GM18507 (cell line): ENCODE measurements at places on chromosomes 1 and 21.

- DNase-seq = no peak
Measured at GRCh38 chr1:214808845-214809460, 206.0 kb downstream of the CENPF start.

DNA sequence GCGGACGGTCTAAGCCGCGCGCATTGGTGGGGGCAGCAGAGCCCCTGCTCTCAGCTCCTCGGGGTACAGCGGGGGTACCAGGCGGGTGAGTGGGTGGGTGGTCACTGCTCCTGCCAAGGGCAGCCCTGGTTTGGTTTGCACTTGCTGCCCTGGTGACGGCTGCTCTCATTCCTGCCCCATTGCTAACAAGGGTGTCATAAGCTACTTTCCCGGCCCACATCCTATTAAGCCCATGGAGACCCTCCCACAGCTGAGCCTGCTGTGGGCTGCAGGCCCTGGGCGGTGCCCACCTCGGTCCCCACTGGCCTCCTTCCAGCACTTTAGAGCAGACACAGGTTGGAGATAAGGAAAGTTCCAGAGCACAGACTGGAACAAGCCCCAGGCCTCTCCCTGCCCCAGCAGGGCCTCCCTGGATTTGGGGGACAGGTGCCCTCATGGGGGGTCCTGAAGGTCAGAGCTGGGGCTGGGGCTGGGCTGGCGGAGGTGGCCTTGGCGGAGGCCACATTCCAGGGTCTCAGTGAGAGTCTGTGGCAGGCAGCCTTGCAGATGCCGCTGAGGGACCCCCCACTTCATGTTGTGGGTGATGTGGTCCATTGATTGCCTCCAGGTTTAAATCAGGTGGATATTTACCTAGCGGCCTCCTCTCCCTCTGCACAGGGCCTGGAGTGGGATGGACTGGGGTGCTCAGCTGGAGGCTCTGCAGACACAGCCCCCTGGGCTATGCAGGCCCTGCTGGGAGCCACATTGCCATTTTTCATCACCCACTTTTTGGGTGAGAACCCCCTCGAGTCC lies 27.0 kb downstream of the COL18A1 start:
- DNase-seq = no peak

- DNase-seq = no peak
Measured at GRCh38 chr1:66731170-66731865, 20.9 kb upstream of the DYNLT5 start.

- no peak for DNase-seq
Measured at GRCh38 chr1:30912913-30913652, 4.5 kb upstream of the SDC3 start.

GRCh38 chr1:223180731-223181321 lies 37.8 kb upstream of the TLR5 start:
- no peak for DNase-seq

DNA sequence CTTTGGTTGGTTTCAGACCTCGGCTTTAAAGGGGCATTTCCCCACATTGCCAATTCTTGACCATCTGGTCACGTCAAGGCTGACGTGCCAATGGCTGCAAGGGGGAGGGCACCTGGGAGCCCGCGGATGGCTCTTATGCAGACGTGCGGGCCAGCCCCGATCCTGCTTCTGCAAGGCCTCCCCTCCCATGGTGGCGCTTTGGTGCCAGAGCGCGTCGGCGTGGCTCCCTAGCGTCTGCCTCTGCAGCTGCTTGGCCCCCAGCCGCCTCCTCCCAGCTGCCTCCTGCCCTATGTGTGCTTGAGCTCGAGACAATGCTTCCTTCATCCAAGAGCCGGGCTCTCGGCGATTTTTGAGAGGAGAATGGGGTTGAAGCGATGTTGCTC lies 29.1 kb downstream of the SKI start:
- no peak for DNase-seq

DNA sequence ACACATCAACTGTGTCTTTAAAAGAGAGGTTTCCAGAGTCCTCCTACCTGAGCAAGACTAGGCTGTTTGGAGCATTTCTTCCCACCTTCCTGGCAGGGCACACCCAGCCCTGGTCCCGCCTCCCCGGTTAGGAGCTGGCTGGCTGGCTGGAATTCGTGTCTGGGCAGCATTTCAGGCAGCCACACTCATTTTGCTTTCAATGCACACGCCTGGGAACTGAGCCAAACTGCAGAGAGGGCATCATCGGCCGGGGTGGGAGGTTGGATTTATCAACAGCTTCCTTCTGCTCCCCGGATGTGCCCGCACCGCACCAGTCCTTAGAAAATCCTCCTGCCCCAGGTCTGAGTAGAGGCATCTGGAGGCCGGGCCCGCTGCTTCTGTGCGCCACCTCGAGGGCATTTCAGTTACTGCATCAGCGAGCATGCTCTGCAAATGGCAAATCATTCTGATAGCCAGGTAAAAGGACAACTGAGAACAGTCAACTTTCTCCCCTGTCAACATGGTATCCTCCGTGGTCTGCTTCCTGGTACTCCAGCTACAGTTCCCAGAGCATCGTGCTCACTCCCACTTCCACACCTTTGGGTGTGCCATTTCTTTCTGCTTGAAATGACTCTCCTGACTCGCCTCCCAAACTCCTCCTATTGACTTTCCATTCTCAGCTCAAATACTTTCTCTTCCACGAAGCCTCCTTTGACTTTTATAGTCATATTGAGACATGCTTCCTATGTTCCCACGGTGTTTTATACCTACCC lies 20.6 kb downstream of the TCEA3 start:
- DNase-seq = peak; percentile 70

DNA sequence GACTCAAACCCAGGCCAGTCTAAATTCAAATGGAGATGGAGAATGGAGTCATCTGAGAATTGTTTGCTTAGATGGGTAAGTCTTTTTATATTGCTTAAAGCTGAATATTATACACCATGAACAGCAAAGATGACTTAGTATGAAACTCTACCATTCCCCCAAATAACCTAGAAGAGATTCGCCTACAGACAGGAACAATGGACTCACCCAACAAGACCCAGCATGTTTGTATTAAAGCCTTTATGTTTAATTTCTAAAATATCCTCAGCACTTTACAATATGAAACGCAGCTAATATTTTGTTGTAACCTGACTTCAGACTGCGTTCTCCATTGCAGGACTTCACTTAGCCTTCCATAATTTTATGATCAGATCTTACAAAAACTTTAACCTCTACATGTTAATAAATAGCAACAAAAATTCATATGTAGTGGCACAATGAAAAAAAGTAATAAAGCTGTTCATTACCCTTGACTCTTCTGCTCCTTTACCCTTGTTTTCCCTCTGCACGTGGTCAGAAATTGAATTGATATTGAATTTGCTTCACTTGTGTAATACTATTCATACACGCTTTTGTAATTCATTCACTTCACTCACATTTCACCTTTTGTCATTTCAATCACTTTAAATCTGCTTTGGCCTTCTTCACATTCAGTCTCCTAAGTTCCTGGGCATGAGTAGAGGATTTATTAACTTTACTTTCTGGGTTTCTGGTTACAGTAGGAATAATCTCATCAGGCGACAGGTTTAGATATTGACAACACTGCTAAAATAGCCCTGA lies 177.3 kb upstream of the PTBP2 start:
- no peak for DNase-seq

- DNase-seq = no peak
Measured at GRCh38 chr1:72122099-72122880, 160.0 kb downstream of the NEGR1 start.

DNA sequence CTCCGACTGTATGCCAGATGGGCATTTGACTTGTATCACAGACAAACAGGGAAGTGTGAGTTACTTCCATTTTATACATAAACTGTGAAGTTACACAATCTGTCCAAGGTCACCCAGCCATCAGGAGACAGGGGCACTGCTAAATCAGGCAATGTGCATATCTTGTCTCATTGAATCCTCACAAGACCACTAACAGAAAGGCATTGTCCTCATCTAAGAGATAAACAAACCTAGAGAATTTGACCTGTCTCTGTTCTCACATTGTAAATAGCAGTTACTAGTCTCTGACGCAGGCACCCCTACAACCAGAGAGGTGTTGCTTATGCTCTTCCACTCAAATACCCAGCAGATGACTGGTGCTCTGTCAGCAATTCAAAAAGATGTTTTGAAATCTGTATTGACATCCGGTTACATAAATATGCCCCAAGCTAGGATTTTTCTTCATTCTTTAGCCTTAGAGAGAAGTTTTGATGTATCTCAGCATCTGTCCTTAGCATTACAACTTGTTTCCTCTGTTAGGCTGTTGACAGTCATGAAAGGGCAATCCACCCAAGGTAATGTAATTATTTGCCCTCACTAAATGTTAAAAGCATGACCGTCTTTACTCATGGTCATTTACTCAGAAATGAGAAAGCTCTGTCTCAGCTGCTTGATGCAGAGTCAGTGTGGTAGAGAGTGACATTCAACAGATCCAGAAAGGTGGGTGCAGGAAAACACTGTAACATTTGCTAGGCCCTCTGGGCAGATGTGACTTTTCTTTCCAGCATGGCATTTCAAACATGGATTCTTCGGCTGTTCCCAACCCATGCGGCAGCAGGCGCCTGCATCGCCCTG lies 51.9 kb upstream of the ZNF326 start:
- no peak for DNase-seq

GRCh38 chr1:228333739-228334115 lies 72.9 kb downstream of the TRIM11 start:
- DNase-seq = no peak

DNA sequence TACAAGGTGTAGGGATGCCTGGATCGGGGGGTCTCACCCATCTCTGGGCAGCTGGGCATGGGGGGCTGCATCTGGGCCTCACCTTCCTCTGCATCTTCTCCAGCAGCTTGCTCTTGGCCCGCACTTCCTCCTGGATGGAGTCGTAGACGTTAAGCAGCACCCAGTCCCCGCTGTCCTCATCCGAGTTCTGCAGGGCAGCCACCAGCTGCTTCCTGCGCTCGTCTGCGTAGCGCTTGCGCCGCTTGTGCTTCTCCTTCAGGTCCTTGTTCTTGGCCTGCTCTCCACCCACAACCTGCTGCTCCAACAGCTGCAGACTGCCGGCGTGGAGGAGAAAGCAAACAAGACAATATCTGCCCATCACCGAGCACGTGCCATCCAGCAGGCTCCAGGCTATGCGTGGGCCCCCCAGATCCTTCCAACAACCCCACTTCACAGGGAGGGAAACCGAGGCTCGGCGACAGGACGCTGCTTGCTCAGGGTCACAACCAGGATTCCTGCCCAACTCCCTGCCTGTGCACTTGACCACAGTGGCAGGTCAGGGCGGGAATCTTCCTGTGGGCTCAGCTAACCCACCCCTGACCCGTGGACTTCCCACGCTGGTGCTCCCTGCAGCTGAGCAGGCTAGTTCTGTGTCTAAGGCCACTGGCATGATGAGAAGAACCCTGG lies 21.5 kb upstream of the DDOST start:
- DNase-seq = no peak

DNA sequence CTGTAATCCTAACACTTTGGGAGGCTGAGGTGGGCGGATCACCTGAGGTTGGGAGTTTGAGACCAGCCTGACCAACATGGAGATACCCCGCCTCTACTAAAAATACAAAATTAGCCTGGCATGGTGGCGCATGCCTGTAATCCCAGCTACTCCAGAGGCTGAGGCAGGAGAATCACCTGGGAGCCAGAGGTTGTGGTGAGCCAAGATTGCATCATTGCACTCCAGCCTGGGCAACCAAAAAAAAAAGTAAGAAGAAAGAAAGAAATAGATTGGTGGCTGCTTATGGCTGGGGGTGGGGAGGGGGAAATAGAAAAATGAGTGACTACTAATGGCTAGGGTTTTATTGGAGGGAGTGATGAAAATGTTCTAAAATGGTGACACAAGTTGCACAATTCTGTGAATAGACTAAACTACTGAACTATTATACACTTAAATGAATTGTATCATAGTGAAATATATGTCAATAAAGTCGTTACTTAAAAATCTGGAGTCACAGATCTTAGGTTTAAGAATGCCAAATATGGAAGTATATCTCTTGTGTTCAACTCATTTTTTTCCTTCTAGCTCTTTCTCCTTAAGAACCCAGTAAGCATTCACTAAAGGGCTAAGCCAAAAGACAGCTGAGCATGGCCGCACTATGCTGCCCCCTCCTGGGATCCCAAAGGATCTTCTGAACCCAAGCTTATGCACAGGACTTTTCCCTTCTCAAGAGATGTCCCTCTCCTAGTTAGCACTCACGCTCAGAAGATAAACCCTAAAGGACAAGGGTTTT lies 3.2 kb upstream of the NPL start:
- no peak for DNase-seq

DNA sequence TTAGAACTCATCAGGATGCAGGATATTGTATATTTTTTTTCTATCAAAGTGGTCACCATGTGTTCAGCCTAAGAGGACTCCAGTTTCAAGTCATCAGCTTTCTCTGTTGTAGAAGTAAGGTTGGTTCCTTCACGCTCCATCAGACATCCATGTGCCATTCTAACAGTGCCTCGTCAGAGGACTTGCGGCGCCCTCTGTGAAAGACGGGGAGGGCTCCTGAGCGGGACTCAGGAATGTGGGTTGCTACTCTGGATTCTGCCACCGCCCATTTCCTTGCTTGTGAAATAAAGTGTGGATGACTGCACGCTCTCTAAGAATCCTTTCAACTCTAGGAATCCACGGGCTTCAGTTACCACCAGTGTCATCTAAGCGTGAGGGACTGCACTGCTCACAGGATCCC lies 593.5 kb downstream of the KIF26B start:
- no peak for DNase-seq

DNA sequence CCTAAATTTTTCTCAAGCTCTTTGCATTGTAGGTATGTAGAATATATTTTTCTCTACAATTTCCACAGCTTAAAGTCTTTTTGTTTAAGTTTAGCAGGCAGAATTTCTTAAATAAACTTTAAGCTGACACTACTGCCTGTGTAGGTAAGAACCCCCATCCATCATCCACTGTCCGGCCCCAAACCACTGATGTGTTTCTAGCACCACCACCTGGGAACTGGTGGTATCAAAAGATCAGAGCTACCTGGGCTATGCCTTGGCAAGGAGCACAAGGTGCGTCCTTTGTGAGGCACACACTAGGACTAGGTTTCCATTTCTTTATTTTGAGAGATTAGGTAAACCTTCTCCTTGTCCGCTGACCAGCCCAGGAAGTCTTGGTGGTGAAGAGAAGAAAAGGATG lies 10.5 kb upstream of the LELP1 start:
- DNase-seq = no peak

DNA sequence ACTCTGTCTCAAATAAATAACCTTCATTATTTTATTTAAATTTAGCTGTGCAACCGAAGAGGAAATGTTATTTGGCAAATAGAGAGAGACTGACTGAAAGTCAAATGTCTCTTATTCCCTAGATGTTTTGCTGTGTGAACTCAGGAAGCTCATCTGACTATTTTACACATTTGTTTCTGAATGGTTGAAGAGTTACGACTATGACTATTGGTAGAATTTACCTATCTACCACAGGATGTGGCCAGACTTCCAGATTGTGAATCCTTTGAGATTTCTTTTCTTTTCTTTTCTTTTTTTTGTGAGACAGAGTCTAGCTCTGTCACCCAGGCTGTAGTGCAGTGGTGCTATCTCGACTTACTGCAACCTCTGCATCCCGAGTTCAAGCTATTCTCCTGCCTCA lies 5.3 kb upstream of the SDE2 start:
- DNase-seq = no peak
